ENCODE measurements at places on chromosomes 16 and 17. TPM values are rescaled to one million over a fixed set of nuclear protein-coding genes. Genes with fewer than 3 reads are reported as not detected.

- no peak for DNase-seq
Observed at GRCh38 chr16:49369651-49370611, 3.7 kb upstream of the C16orf78 start.

DNA sequence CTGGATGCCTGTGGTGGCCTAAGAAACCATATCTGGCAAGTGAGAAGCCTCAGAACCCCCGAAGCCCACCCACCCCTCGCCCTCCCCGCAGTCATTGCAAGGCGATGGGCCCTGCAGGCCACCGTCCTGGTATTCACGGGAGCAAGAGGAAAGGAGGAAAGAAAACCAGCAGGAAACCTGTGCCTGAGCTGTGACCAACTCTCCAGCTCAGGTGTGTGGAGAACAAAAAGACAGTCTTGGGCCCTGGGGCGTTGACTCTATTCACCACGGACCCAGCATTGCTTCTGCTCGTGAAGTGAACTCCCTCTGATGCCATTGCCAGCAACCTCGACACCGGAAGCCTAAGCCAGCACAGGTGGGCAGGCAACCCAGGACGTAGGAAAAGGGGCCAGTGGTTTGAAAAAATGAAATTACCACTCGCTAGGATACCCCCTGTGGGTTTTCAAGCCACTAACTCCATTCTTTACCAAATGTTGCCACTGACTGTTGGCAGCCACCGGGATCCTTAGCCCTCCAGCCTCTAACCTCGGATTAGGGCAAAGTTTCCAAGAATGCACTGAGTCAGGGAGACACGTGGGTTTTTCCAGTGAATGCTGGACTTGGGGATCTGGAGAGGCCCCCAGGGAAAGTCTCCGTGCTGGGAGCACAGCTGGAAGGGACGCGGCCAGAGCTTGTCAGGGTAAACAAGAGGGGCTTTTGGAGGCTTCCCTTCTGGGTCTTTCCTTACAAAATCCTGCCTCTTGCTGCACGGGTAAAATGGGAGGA is 25.1 kb downstream of the FA2H start:
- peak; percentile 87 for DNase-seq

DNA sequence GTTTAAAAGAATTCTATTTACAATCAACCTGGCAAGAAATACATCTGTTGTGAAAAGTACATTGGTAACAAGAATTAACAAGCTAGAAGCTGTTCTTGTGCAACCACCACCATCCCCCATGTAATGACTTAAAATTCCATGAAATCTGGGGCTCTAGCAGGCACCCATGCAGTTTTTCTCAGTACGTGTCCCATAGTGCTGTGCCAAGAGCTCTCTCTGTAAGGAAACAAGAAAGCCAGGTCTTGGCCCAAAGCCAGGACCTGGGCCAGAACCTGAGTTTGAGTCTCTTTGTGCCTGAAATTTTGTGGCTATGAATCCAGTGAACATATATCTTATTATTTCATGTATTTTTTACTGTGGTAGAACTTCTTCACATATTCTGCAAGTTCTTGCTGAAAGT is 46.6 kb downstream of the NUP93 start:
- no peak for DNase-seq

GRCh38 chr16:46947900-46948547 is 25.4 kb downstream of the DNAJA2 start:
- peak; percentile 65 for DNase-seq

NPIPA2 gene
- total RNA-seq: 0.72 TPM

LRRC36 gene
- not detected for total RNA-seq

DNA sequence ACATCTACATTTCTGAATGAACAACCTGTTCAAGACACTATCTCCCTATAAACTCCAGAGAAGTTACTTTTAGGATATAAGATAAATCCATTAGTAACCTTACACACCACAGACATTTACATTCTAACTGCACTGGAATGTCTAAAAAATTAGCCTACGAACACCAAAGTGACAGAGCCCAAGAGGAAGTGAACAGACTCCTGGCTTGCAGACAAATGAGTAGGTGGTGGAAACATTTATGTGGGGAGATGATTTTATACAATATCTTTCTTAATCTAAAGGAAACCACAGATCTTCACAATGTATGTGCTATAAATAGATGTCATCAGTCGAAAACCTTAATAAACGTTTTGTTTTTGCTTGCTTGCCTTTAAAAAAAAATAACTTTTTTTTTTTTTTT is 18.8 kb downstream of the ZNF652 start:
- peak; percentile 47 for DNase-seq

- DNase-seq: peak; percentile 31
Observed at GRCh38 chr17:39364236-39365025, 37.0 kb downstream of the FBXL20 start.

DNA sequence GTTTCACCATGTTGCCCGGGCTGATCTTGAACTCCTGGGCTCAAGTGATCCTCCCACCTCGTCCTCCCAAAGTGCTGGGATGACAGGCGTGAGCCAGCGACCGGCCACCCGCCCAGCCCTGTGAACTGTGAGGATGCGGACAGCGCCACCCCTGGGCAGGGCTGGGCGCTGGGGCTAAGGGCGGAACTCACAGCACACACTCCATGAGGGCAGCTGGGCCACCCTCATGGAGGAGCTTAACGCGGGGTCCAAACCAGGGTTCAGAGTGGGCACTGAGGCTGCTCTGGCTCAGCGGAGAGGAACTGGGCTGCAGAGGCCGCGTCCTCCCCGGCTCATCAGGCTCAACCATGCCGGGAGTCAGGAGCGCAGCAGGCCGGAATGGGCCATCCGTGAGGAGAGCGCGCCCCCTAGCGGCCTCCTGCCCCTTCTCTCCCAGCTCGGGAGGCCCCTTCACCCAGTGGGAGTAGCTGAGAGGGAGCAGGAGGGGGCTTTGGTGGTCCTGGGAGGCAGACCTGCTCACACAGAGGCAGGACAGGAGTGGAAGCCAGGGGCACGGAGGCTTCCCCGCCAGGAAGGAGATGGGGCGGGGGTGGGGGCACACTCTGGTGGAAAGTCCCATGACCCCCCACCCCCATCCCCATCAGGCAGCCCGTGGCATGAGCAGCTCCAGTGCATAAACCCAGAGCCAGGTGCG is 13.8 kb downstream of the CORO7 start:
- peak; percentile 100 for DNase-seq

CA10 gene
- not detected for total RNA-seq

TBX2 gene
- 11.6 TPM for total RNA-seq
